ENCODE measurements at places on chromosomes 16 and 17.
A peak's percentile ranks its signal among the peaks of the same experiment; 100 is the strongest.

- H3K36me3 ChIP-seq: no peaks in the 10 kb centered on the region
- no peak for DNase-seq
- no peak overlapping the region for H3K4me3 ChIP-seq
- no peaks in the 10 kb centered on the region for H3K27me3 ChIP-seq
These were observed 27.9 kb downstream of the SMPD3 start for GRCh38 chr16:68420366-68420942.

GRCh38 chr17:48591255-48592056 is 1.4 kb upstream of the HOXB3 start:
- H3K4me3 ChIP-seq: no peak overlapping the region
- H3K27ac ChIP-seq: no peak overlapping the region
- peaks cover 11% of the 10 kb centered on the region for H3K4me1 ChIP-seq
- DNase-seq: no peak

DNA sequence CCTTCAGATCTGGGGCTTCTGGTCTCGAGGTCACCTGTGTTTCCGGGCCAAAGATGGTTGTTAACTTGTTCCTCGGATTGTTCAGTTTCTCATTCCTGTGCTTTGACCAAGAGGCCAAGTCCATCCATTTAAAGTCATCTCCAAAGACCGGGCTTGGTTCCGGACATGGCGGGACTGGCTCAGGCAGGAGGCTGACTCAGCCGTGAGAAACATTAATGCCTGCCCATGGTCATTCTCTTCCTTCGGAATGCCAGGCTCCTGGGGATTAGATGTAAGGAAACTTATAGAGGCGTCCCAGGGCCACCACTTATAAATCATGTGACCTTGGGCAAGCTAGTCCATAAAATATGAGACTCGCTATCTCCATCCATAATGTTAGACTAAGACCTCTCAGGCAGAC is 13.6 kb upstream of the NKD1 start:
- H3K4me1 ChIP-seq: no peaks in the 10 kb centered on the region
- H3K36me3 ChIP-seq: no peaks in the 10 kb centered on the region
- DNase-seq: no peak
- H3K27me3 ChIP-seq: no peaks in the 10 kb centered on the region
- no peak overlapping the region for H3K4me3 ChIP-seq

- H3K27me3 ChIP-seq: no peaks in the 10 kb centered on the region
- peak overlapping the region; percentile 72 for H3K4me3 ChIP-seq
- H3K27ac ChIP-seq: no peak overlapping the region
- peaks cover 33% of the 10 kb centered on the region for H3K4me1 ChIP-seq
- H3K36me3 ChIP-seq: no peaks in the 10 kb centered on the region
These were observed 1.6 kb downstream of the UBE2Z start for GRCh38 chr17:48909783-48910182.

DNA sequence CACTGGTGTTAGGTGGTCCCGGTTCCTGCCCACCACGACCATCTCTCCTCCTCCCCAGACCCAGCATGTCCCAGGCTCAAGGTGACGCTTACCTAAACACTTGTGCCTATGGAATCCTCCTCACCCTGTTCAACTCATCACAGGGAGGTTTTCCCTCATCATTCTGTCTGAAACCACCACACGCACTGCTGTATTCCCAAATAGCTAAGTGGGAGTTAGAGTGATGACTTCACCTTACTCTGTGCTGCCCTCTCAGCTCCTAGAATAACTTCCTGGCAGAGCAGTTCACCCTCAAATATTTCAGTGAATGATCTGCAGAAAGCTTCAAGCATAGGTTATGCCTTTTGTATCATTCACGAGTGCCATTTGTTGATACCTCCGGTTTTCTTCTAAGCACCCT is 216.5 kb downstream of the CPPED1 start:
- H3K4me3 ChIP-seq: no peak overlapping the region
- no peaks in the 10 kb centered on the region for H3K27me3 ChIP-seq
- no peak for DNase-seq
- H3K36me3 ChIP-seq: no peaks in the 10 kb centered on the region
- H3K4me1 ChIP-seq: no peaks in the 10 kb centered on the region

- H3K27ac ChIP-seq: peak overlapping the region; percentile 82
- H3K36me3 ChIP-seq: no peaks in the 10 kb centered on the region
- peaks cover 4% of the 10 kb centered on the region for H3K4me1 ChIP-seq
- no peaks in the 10 kb centered on the region for H3K27me3 ChIP-seq
- no peak for DNase-seq
- no peak overlapping the region for H3K4me3 ChIP-seq
These were observed 7.0 kb upstream of the NAGLU start for GRCh38 chr17:42529061-42529460.

DNA sequence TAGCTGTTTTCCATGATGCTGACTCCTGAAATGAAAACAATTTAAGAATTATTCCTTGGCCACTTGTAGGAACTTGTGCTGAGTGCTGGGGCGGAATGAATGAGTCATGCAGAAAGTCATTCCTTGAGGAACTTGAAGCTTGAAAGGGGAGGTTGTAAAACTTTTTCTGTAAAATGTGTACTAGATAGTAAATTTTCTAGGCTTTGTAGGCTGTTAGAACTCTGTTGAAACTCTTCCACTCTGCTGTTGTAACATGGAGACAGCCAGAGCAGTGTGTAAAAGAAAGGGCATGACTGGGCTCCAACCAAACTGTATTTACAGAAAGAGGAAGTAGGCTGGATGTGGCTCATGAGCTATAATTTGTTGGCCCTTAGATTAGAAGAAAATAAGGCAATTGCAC is 46.1 kb downstream of the ABCA8 start:
- no peaks in the 10 kb centered on the region for H3K36me3 ChIP-seq
- H3K27ac ChIP-seq: peak overlapping the region; percentile 69
- no peak for DNase-seq
- H3K27me3 ChIP-seq: no peaks in the 10 kb centered on the region
- H3K4me3 ChIP-seq: no peak overlapping the region

GRCh38 chr17:10699856-10700255 is 2.5 kb downstream of the ADPRM start:
- H3K27me3 ChIP-seq: no peaks in the 10 kb centered on the region
- H3K4me1 ChIP-seq: peaks cover 29% of the 10 kb centered on the region
- H3K4me3 ChIP-seq: no peak overlapping the region
- H3K36me3 ChIP-seq: no peaks in the 10 kb centered on the region
- H3K27ac ChIP-seq: no peak overlapping the region

DNA sequence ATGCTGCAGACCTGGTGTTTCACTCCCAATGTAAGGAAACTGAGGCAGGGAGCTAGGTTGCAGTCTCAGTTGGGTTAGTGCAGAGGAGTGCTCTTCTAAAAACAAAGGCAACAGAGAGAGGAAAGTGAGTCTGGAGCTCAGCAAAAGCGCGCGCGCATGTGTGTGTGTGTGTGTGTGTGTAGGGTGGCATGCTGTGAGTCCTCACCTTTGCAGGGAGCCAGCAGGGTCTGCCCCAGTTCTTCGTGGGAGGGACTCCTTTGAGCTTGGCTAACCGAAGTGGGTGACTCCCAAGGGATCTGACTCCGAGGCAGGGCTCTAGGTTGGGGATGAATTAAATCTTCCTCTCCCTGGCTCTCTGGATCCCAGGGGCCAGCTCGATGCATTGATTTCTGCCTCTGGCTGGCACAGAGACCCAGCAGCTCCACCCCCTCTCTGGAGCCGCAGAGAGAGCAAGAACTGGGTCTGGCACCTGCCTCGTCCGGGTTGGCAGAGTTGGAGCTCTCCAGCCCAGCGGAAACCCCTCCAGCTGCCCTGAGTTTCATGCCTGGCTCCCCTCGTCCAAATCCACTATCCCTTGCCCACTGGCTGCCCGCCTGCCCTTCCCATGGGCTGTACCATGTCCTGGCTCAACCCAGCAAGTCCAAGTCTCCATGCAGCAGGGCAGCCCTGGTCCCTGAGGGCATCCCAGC is 1.3 kb upstream of the BTBD17 start:
- no peak overlapping the region for H3K4me3 ChIP-seq
- H3K36me3 ChIP-seq: no peaks in the 10 kb centered on the region
- H3K27ac ChIP-seq: no peak overlapping the region
- H3K27me3 ChIP-seq: peaks cover 6% of the 10 kb centered on the region

DNA sequence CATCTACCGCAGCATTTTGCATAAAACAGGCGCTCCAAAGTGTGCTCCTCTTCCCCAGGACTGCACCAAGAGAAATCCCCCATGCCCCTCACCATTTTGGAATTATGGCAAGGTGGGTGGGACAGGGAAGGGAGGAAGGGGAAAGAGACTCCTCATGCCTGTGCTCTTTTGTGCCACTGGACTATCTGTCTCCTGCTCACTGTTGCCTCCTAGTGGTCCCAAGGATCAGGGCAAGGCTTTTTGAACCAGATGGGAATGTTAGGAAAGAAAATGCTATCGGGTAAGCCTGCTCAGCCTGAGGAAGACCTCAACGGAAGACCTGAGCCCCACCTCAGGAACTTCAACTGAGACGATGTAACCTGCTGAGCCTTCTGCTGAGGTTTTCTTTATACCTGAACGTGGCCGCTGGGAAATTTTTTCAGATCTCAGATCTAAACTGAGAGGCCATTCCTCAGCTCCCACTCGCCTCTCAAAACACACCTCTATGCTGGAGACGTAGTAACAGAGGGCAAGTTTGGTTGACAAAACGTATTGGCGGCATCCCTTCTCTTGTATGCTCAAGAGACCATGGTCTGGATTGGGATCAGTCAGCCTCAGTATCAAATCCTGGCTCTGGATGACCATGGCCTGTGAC is 58.3 kb downstream of the SPACA3 start:
- no peak for DNase-seq
- H3K36me3 ChIP-seq: no peaks in the 10 kb centered on the region
- no peak overlapping the region for H3K27ac ChIP-seq
- no peak overlapping the region for H3K4me3 ChIP-seq

DNA sequence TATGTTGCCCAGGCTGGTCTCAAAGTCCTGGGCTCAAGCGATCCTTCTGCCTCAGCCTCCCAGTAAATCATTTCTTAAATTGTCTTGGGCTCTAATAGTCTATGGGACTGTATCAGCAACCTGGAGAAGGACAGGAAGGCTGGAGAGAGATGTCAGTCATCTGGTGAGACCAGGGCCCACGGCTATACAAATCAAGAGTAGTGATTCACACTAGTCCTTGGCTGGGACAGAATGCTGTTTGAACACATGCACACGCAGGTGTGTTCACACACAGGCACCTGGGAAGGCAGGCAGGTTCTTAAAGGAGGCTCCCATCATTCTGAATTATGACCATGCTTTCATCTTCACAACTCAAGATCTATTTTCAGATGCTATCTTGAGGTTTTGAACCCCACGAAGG is 14.1 kb downstream of the NQO1 start:
- H3K4me1 ChIP-seq: peaks cover 14% of the 10 kb centered on the region
- H3K27me3 ChIP-seq: no peaks in the 10 kb centered on the region
- peaks cover 28% of the 10 kb centered on the region for H3K36me3 ChIP-seq
- no peak for DNase-seq
- no peak overlapping the region for H3K4me3 ChIP-seq

- no peak overlapping the region for H3K4me3 ChIP-seq
- H3K4me1 ChIP-seq: no peaks in the 10 kb centered on the region
- no peaks in the 10 kb centered on the region for H3K27me3 ChIP-seq
- DNase-seq: no peak
- H3K36me3 ChIP-seq: no peaks in the 10 kb centered on the region
These were observed 34.0 kb downstream of the RAB11FIP4 start for GRCh38 chr17:31425282-31426040.

- no peak overlapping the region for H3K4me3 ChIP-seq
- no peaks in the 10 kb centered on the region for H3K36me3 ChIP-seq
These were observed 37.7 kb downstream of the PLCG2 start for GRCh38 chr16:81816793-81817210.

DNA sequence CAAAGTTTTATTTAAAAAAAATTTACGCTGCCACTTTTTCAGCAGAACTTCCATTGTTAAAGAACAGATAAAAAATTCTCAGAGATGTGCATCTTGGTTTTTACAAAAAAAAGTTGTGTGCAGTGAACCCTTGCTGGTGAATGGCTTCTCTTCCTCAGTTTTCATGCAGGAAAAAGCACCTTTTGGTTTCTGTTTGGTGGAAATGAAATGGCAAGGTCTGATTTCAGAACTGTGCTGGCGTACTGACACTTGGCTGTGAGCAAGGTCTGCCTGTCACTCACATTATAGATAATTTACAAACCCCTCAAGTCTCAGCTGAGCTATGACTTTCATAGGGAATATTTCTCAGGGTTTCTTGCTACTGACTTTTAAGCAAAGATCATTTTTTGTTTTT is 5.7 kb upstream of the SALL1 start:
- peaks cover 23% of the 10 kb centered on the region for H3K4me1 ChIP-seq
- peaks cover 7% of the 10 kb centered on the region for H3K27me3 ChIP-seq
- no peak for DNase-seq
- H3K36me3 ChIP-seq: no peaks in the 10 kb centered on the region

- no peak overlapping the region for H3K4me3 ChIP-seq
- H3K36me3 ChIP-seq: no peaks in the 10 kb centered on the region
- DNase-seq: peak; percentile 25
- no peaks in the 10 kb centered on the region for H3K4me1 ChIP-seq
- H3K27me3 ChIP-seq: no peaks in the 10 kb centered on the region
These were observed 51.2 kb upstream of the CDH5 start for GRCh38 chr16:66315210-66315825.

DNA sequence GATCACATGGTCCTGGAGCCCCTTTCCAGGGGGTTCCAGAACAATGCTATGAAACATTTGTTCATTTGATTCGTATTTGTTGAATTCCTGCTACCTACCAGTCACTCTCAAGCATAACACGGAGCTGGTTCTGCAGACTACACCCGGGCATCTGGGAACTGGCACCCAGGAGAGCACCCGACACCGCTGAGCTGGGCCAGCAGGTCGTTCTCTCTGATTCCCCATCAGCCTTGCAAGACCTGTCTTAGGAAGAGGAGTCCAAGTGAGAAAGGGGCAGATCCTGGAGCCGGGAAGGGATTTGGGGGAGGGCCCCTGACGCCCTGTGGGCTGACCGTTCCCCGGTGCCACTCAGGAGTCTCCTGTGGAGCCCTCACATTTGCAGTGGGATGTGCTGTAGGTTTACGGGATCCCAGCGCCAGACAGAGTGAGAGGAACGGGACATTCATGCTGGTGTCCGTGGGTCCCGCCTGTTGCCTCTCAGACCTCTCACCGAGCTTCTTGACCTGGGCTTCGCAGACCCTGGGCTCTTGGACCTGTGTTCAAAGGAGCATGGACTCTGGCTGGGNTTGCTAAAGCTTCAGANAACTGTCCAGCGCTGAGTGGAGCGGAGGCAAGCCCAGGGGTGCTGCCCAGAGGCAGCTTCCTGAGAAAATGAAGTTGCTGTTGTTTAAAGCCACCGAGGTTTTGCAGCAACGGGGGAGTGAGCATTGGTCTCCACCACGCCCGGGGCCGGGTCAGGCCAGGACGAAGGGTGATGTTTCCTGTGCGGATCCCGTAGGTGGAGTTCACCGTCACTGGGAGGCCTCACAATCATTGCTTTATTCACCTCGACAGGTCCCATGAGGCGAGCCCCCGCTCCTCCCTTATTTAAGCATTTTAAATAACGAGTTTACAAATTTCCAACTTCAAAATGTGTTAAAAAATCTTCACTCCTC is 49.2 kb downstream of the METRNL start:
- H3K4me1 ChIP-seq: no peaks in the 10 kb centered on the region
- H3K4me3 ChIP-seq: no peak overlapping the region
- no peaks in the 10 kb centered on the region for H3K36me3 ChIP-seq
- no peak overlapping the region for H3K27ac ChIP-seq
- no peak for DNase-seq
- no peaks in the 10 kb centered on the region for H3K27me3 ChIP-seq

- H3K27ac ChIP-seq: no peak overlapping the region
- H3K27me3 ChIP-seq: no peaks in the 10 kb centered on the region
- no peaks in the 10 kb centered on the region for H3K4me1 ChIP-seq
- peak overlapping the region; percentile 52 for H3K4me3 ChIP-seq
- DNase-seq: no peak
These were observed 1.3 kb downstream of the ADGRG1 start for GRCh38 chr16:57629516-57630406.

Measured in thoracic aorta (tissue), 2 donors.